Stimulated activated CD8-positive, alpha-beta memory T cell treated with anti-CD3 and anti-CD28 coated beads, Interleukin-4, amount 100 ng/mL, for 48 hours (primary cell): ENCODE measurements at places on chromosomes 2 and 18.

- no peak for DNase-seq
Measured at GRCh38 chr2:120875431-120875830, 139.8 kb downstream of the GLI2 start.

- no peak for DNase-seq
Measured at GRCh38 chr18:13387855-13388548, 169.4 kb downstream of the LDLRAD4 start.

DNA sequence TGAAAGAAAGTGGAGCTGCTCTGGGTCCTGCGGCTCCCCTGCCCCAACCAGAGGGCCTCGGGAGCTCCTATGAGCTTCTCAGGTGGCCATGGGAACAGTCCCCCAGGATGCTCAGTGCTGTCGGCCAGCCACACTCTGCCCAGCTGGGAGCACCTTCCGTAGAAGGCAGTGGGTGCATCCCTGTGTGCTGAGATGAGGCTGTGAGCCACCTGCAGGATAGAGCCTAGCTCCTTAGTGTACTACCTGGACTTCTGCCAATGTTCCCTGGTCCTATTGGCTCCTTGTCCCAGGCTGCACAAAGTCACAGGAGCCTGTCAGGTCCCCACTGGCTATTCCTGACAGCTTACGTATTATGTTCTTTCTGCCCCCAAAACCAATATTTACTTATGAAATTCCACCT lies 16.1 kb downstream of the PRELID3A start:
- DNase-seq, result no peak

GRCh38 chr2:1494906-1495305 lies 81.6 kb downstream of the TPO start:
- no peak for DNase-seq
